ENCODE measurements at places on chromosomes 6 and 20.
A peak's percentile ranks its signal among the peaks of the same experiment; 100 is the strongest.

GRCh38 chr6:152098683-152099082 lies 291.2 kb downstream of the ESR1 start:
- DNase-seq = no peak

DNA sequence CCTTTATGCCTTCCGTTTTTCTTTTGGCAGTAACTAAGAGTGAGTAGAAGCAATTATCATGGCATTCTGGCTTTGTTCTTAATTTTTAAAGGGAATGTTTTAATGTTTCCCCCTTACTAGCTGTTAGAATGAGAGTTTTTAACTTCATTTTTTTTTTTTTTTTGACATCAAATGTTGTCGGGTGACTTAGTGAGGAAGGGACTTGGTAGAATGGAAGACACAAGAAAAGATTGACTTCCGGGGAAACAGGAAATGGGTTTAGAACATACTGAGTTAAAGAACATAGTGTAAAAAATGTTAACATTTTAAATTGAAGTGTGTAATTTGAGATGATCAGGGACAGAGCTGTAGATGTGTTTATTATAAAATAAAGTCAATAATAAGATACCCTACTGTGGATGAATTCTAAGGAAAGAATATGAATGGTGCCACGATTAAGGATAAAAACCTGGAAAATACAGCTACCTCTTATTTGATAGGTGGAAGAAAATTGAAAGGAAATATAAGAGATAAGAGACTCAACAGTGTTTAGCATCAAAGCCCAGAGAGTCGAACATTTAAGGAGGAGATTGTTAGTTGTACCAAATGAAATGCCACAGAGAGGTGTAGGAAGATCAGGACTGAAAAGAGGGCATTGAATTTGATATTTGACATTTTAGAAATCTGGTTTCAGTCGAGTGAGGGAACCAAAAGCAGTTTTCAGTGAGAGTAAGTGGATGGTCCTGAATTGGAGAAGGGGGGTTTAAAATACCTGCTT lies 9.4 kb downstream of the HSF2 start:
- DNase-seq = no peak

DNA sequence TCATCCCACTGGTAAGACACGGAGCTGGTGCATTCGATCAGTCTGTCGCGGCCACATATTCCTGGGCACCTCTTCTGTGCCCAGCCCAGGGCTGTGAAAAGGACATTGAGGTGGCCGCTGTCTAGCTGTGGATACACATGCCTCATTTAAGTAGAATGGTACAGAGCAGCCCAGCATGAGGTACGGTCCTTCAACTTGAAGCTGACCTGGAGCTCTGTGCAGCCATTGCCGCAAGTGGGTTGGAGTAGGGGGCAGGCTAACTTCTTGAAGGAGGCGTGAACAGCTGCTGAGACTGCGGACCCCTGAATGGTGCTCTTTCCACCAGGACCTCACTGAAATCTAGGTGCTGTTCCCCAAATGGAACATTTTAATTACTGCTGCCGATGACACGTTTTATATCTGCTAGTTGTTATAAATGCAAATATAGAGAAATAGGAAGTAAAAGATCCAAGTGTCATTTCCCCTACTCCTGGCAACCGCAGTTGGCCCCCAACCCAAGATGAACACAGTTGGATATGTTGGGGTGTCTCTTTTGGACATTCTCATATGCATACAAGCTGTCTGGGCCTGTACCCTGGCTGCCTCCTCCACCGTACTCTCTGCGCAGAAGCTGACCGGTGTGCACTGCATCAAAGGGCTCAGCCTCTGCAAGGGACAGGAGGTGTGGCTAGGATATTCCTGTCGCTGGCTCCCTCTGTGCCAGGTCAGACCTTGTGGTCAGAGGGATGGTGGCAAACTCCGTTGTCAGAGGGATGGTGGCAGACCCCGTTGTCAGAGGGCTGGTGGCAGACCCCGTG lies 86.1 kb downstream of the CDC5L start:
- DNase-seq = no peak

GRCh38 chr6:41922154-41922553 lies 855 bp downstream of the BYSL start:
- no peak for DNase-seq

DNA sequence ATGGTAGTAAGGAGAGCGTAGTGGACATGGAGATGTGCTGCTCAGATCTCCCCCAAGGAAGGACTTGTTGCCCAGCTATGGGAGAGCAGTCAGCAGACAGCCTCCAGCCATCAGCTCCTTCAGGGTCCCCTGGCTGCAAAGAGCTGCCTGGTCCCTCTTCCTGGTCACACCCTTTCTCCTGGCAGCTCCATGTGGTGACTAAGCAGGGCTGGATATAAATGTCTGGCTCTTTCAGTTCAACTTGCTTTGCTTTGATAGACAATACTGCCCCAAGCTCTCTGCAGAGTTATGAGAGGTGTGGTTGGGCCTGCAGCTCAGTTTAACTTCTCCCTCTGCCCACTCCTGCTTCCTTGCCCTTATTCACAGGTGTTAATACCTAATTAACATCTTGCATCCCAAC lies 64.1 kb upstream of the DDR1 start:
- no peak for DNase-seq

GRCh38 chr20:62631336-62632308 lies 10.7 kb upstream of the SLCO4A1 start:
- no peak for DNase-seq

DNA sequence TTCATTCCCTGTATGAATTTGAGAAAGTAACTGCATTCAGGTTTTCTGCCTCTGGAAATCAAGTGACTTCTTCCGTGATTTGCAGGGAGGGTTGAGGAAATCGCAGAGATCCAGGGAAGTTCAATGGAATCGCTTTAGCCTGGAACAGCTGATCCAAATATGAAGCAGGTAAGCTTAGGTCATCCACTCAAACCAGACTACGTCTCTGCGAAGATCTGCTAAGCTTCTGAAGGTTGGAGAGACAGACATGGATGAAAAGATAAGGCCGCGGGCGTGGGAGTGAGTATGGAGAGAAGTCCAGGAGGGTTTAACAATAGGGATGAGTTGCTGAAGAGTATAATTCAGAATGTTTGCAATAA lies 34.2 kb upstream of the BTN3A2 start:
- no peak for DNase-seq

GRCh38 chr6:90098627-90099026 lies 198.0 kb downstream of the BACH2 start:
- DNase-seq = no peak

GRCh38 chr20:44036441-44036840 lies 121.8 kb downstream of the TOX2 start:
- no peak for DNase-seq

- peak; percentile 58 for DNase-seq
Observed at GRCh38 chr6:39357998-39358686, 35.6 kb upstream of the KCNK16 start.

GRCh38 chr6:41892921-41893564 lies 2.1 kb downstream of the USP49 start:
- no peak for DNase-seq

- no peak for DNase-seq
Observed at GRCh38 chr6:147784371-147784770, 275.9 kb downstream of the SAMD5 start.

GRCh38 chr6:28135393-28135792 lies 6.3 kb upstream of the ZKSCAN8 start:
- DNase-seq = no peak

GRCh38 chr6:35360349-35361138 lies 18.2 kb downstream of the PPARD start:
- DNase-seq = no peak

GRCh38 chr6:10847684-10848083 lies 9.3 kb upstream of the MAK start:
- no peak for DNase-seq

DNA sequence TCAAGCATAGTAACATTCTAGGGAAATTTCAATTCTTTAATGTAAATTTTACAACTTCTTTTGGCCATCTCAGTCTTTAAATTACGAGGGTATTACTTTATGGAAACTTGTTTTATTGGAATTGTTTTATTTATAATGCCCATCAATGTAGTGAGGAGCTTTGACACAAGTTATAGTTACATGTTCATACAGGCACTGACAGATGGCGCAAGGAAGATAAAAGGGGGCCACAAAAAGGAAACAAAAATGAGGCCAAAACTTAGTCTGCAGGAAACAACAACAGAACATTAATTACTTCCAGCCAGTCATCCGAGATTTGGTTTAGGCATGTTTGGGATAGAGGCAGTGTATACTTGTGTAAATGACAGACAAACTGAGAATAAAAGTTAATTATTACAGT lies 18.3 kb downstream of the SESN1 start:
- no peak for DNase-seq

DNA sequence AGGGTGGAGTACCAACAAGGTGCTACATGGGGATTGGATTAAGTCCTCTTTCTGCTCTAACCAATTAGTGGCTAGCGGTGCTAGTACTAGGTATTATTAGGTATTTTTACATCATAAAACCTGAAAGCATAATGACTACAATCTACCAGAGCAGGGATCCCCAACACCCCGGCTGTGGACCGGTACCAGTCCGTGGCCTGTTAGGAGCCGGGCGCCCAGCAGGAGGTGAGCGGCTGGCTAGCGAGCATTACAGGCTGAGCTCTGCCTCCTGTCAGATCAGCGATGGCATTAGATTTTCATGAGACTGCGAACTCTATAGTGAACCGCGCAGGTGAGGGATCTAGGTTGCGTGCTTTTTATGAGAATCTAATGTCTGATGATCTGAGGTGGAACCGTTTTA lies 9.1 kb upstream of the CD40 start:
- DNase-seq = no peak

DNA sequence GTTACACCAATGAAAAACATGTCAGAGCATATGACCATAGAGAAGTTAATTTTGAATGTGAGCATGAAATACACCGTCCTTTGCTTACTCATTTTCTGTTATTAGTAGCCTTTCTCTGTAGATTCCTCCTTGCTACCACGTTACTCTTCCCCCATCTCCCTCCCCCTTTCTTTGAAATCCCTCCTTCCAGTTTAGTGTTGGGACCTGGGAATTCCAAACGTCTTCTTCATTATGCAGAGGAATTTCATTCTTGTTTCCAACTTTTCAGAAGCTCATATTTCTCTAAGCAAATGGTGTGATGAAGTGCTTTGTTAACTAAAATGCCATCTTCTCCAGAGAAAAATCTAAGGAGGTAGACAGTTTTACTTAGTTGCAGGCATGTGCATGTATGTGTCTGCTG lies 122.4 kb downstream of the MCHR2 start:
- no peak for DNase-seq

DNA sequence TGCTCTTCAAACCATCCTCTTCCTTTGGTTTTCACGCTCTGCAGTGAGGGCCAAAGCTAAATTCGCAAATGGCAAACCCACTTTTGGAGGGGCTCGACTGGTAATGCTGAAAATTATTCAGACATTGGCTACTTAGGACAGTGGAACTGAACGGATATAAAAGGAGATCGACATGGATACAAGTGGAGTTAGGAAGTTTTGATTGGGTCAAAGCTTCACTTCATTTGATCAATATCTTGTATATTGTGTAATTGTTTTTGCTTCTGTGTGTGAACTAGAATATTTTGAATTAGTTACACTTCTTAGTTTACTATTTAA lies 1.2 kb downstream of the FAM8A1 start:
- no peak for DNase-seq

DNA sequence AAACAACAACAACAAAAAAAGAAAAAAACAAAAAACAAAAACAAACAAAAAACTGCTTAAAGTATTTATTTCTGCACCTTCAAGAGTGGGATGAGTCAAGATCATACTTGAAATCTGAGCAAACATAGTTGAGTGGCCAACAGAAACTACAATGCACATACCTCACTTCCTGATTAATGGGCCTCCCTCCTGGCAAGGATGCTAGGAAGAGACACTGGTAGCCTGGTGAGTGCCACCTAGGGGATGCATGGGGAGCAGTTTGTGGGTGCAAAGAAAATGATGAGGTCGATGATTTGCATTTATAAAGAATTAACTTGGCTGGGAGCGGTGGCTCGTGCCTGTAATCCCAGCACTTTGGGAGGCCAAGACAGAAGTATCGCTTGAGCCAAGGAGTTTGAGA lies 808.1 kb downstream of the MAFB start:
- no peak for DNase-seq

GRCh38 chr6:166998256-166999144 lies 697 bp upstream of the CEP43 start:
- no peak for DNase-seq

DNA sequence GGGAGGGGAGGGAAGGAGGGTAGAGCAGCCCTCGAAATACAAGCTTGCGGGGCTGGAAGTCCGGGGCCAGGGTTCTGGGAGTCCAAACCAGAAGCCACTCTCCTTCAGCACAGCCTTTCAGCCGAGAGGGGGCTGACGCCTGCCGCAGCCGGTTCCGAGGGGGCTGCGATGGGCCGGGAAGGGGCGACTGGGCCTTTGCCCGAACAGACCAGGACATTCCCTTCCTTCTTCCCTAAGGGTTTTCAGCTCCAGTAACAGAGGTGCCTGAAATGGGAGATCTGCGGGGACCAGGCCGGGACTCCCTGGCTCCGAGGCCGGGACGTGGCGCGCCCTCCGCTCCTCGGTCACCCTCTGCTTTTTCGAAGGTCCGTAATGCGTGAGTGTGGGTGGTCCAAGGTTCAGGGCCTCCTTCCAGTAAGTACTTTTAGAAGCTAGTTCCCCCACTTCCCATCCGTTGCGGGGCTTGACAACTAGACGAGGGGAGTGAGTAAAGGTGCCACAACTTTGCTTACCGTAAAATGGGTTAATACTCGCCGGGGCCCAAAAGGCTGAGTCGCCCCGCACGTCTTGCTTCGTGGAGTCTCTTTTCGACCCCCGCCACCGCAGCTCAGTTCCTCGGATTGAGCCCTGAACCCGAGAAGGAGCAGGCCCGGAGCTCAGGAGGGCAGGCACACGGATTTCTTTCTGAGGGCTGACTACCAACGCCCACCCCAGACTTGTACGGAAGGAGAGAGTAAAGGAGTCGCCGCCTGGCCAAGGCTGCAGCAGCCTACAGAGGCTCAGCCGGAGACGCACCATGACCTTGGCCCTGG lies 2.9 kb upstream of the OLIG3 start:
- no peak for DNase-seq

GRCh38 chr20:45783656-45784294 lies 7.9 kb downstream of the WFDC3 start:
- DNase-seq = no peak

DNA sequence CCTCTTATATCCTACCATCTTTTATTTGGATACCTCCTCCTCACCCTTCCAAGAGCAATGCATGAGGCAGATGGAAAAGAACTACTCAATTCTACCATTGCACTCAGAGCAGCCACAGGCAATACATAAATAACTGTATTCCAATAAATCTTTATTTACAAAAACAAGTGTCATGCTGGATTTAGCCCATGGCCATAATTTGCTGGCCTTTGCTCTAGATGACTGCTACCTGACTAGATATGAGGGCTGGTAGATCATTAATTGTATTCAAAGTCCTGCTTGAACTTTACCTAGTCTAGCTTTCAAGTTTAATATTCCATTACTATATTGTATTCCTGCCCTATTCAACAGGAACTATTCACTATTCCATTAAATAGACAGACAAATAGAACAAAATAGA lies 37.1 kb downstream of the AFG1L start:
- DNase-seq = no peak

- DNase-seq = no peak
Observed at GRCh38 chr20:56173438-56173837, 75.1 kb upstream of the MC3R start.

GRCh38 chr6:44771647-44772415 lies 384.3 kb downstream of the CDC5L start:
- DNase-seq = no peak

GRCh38 chr6:42378125-42378524 lies 73.6 kb downstream of the TRERF1 start:
- no peak for DNase-seq

- DNase-seq = no peak
Observed at GRCh38 chr6:44487002-44487401, 99.5 kb downstream of the CDC5L start.

GRCh38 chr6:111487661-111488060 lies 4.6 kb upstream of the REV3L start:
- DNase-seq = no peak

GRCh38 chr6:4128748-4129147 lies 6.6 kb downstream of the ECI2 start:
- peak; percentile 59 for DNase-seq

Measured in pulmonary artery endothelial cell (primary cell).